DMS53 (cell line): ENCODE measurements at places on chromosomes 2 and 18.
A peak's percentile ranks its signal among the peaks of the same experiment; 100 is the strongest.

DNA sequence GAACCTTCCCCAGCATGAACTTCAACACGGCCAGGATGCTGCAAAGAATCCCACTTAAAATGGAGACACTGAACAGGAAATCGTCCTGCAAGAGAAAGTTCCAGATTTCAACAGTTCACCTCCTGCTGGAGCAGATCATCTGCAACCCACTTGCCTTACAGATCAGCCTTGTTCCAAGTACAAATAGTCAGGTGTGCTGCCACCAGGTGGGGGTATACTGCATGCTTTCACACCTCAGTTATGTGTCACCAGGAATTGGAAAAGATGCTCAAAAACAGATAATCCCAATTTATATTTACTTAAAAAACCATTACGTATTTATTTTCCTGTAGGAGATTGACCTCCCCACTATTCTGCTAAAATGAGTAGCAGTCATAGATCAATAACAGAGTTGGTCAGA lies 212.3 kb downstream of the MGAT5 start:
- DNase-seq = peak; percentile 63

GRCh38 chr2:41475959-41476358 lies 571.9 kb upstream of the PKDCC start:
- peak; percentile 5 for DNase-seq

DNA sequence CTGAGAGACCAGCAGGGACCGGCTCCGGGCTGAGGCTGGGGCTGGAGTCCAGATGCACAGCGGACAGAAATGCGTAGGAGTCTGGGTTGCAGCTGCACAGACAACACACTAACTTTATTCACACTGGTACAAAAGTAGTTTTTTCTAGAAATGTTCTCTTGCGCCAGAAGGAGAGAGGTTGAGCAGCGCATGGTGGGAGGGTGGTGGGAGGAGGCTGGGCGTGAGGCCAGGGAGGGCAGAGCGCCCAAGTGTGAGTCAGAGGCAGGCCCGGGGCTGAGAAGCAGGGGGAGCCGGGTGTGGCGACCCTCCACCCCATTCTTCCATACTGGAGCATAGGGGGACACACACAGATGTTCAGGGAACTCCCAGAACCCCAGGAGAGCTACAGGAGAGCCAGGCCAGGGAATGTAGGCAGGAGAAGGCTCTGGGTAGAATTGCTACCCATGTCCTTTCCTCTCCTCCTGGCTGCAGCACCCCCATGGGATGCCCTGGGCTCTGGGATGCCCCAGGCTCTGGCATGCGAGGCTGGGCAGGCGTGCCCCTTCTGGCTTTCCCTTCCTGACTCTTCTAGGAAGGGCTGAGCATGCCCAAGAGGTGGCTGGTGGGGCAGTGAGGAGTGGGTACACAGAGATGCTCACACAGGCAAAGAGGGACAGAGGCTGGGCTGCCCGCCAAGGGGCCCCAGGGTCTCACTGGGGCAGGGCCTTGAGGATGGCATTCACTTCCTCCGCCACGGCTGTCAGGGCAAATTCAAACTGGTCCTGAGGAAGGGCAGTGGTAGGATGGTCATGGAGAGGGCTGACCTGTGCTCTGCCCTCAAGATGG lies 10.6 kb downstream of the DNAJB2 start:
- DNase-seq = no peak

DNA sequence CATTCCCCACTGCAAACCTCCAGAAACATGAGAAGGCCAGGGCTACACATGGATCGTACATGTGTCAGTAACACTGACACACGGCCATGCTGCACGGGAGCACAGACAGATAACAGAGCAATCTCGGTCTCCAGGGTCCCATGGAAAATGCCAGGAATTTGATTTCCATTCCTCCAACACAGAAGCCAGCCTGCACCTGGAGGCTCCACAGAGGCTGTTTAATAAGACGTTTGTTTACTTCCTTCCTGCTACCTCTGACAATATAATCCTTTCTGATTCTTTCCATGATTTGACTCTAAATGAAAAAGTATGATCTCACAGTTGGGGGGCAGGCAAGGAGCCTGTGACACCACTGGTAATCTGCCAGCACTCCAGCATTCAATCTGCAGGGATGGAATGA lies 210.9 kb upstream of the DDX18 start:
- DNase-seq = no peak

DNA sequence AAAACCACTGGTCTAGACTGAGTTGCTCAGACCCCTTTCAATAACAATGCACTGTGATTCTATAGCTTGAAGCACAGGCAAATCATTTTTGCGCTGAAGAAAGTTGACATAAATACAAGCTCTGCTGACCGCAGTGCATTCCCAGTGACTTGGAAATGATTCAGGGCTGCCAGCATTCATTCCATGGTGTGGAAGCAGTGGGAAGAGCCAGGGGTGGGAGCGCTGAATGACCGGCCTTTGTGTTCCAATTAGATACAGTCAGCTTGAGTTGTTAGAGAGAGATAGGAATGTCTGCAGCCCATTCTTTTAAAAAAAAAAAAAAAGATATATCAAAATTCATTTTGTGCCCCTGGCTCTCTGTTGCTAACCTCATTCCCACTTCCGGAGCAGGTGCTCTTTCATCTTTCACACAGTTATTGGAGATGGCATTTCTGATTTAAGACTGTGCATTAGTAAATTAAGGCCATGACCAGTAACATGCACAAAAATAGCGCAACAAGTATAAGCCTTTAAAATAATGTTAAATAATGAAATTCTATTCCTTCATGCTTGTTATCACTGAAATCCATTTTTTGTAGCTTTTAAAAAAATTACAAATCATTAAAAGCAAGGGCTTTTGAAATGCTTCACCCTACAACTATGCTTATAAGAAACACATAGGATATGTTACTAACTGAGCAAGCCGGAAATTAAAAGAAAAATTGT lies 59.4 kb upstream of the CTLA4 start:
- DNase-seq = no peak

GRCh38 chr2:127305990-127306585 lies 12.1 kb upstream of the ERCC3 start:
- no peak for DNase-seq

DNA sequence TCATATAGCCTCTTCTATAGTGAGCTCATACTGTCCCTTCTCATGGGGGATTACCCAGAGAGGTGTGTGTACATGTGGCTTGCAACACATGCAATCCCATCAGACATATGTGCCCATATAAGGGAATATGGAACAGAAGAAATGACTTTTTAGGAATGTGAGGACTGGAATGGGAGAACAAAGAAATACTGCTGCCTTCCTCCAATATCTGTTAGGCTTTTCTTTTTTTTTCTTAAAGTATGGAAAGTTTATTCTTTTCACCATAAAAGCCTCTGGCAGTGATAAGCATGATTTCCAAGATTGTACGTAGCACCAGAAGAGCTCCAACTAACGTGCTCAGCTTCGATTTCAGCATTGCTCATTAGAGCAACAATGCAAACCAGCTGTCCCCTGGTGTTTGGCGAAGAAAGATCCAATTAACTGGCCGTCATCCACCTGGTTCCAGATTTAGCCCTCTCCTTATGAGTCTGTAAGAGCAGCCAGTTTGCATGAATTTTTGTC lies 113.6 kb downstream of the ADCYAP1 start:
- DNase-seq = peak; percentile 28

DNA sequence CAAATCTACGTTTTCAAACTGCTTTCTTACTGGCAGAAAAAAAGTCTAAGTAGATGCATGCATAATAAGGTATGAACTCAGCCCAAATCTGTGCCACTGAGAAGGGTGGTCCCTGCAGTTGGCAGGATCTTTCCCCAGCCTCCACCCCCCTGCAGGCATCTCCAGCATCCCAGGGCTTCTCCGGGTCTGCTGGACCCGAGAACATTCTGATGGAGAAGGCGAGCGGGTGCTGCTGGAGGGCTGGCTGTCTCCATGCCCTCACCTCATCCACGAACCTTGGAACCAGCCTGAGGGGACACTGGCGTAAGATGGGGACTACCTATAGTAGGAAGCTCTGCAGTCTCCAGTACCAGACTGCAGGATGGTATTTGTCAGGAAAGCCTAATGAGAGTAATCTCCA lies 198.9 kb downstream of the HDAC4 start:
- no peak for DNase-seq

DNA sequence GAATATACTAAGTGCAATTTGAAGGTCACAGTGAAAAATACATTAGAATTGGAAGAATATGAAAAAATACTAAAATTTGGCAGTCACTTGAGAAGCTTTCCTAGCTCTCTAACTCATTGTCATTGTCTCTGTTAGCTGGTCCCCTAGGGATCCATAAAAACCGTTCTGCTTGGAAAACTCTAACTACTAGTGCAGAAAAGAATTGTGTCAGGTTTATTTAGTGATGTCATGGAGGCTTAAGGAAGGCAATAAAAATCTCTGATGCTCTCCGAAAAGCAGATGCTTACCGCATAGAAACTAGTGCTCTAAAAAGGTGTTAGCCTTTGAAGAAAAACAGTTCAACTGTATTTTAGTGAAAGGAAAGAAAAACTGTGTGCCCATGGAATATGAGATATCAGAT lies 150.1 kb upstream of the DLGAP1 start:
- no peak for DNase-seq

DNA sequence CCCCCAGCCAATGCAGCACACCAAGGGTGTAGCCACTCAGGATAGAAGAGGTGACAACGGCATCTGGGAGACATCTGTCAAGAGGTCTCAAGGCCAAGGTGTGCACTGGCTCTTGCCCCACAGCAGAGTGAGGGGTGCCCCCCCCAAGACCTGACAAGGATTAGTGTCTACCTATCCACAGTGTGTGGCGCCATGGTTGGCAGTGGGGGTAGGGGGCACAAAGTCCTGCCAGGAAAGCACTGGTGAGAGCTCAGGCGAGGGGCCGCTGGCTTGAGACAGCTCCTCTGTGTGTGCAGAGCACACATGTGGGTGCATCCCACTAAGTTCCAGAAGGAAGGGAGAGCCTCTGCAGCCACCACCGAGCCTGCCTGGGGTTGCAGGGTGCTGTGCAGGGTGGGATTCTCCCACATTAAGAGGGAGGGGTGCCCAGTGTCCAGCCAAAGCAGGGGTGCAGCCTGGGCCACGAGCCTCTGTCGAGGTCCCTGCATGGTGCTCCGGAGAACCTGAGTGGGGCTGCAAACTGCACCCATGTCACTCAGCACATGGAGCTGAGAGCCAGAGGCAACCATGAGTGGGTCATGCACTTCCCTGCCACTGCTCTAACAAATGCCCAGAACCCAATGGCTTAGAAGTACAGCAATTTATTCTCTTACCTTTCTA lies 311.2 kb upstream of the HDAC4 start:
- DNase-seq = no peak

- peak; percentile 70 for DNase-seq
These were observed 707 bp downstream of the KRCC1 start for GRCh38 chr2:88054782-88055370.

GRCh38 chr2:100196786-100197494 lies 54.5 kb upstream of the AFF3 start:
- no peak for DNase-seq

- DNase-seq = peak; percentile 38
These were observed 162.1 kb downstream of the MYO3B start for GRCh38 chr2:170339750-170340692.

GRCh38 chr2:29059624-29060023 lies 14.7 kb downstream of the PCARE start:
- DNase-seq = no peak

DNA sequence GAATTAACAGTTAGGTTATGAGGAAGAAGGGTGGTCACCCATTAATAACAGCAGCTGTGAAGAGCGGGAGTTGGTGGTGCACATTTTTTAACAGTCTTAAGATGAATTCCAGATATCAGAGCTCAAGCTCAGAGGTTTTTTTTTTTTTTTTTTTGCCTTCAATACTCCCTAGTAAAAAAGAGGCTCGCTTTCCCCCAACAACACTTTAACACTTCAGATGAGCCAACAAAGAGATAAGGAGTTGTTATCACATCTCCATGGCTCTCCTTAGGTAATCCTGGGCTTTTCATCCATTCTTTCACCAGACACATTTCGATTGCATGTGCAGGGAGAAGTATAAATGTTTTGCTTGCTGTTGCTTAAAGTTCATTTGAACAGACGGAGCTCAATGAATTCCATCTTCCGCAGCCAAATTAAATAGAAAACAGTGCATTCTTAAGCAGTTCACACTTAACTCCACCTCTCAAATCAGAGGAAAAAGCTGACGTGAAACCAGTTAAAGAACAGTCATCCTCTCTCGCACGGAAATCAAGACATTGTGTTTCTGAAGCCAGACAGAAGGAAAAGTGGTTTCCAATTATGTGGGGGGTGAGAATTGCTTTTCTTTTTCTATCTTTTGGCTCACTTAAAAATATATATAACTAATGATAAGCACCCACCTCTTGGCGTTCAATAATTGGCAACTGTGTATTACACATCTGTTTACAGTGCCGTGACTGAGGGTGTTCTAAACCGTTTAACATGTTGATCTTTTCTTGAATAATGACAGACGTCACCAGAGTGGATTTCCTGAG lies 118.2 kb downstream of the ZNF521 start:
- DNase-seq = no peak

- no peak for DNase-seq
These were observed 10.1 kb downstream of the ARHGEF4 start for GRCh38 chr2:130846686-130847375.

DNA sequence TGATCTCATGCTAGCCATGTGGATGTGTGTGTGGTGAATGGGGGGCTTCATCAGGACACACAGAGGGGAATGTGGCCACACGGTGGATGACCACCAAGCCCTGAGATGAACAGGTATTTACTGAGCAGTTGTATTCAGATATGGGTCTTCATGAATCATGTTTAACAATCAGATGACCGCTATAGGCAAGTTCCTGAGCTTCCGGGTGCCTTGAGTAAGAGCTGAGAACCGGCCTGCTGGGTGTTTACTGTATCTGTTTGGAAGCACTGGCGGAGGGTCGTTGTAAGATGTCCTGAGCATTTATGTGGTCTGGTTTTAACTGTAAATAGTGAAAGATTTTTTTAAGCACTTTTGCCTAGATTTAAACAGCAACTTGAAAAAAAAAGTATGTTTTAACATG lies 43.9 kb downstream of the BOLA3 start:
- DNase-seq = no peak

DNA sequence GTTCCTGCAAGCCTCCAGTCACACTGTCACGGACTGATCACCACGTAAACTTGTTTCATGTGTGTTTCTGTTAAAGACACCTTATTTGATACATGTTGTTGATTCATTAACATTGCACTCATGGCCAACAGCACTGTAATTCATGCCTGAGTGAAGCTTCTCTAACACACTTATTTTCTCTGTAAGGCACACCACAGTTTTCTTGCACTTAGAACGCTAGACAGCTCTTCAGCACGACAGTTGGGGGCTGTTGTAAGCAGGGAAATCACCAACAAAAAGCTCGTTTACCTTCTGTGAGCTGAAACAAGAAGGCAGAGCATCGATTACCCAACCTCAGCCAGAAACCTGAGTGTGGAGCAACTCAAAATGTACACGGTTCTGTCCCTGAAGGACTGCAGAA lies 28.1 kb downstream of the TNFRSF11A start:
- no peak for DNase-seq

DNA sequence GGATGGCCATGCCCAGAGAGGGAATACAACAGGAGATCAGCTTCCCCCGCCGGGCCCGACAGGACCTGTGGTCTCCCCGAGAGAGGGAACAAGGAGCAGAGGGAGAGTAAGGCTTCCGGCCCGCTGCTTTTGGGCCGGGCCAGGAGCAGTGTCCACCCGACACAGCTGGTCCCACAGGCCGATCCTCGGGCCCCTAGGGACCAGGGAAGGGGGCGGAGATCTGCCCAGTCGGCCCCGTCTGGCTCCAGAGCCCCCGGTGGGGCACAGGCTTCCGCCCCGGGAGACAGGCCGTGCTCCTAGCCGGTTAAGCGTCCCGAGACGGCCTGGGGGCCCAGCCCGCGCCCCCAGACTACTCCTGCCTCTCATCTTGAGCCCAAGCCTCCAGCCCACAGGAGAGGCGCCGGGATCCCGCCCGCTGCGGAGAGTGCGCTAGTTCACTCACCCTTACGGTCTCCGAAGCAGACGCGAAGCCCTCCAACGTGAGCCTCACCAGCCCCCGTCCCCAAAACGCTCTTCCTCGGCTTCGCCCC lies at the start of gene MCFD2:
TSS of gene MCFD2 (minus strand) at position 526 of the 530 bp plus-strand sequence. CDS start 6,635 bp downstream, outside the sequence.
- peak; percentile 70 for DNase-seq
